ENCODE measurements at places on chromosomes 2 and 18. TPM values are rescaled to one million over a fixed set of nuclear protein-coding genes. Genes with fewer than 3 reads are reported as not detected.

The SPAG16 gene
- total RNA-seq: 8.2 TPM

The TUBA4A gene
- total RNA-seq: 29.0 TPM

The ASXL3 gene
- total RNA-seq: 2.6 TPM

The EVX2 gene
- not detected for total RNA-seq

The TACR1 gene
- total RNA-seq: 0.03 TPM

The TRIB2 gene
- 13.8 TPM for total RNA-seq

All from left lobe of liver (tissue), 2 donors.